IPS DF 6.9 (cell line): ENCODE measurements at places on chromosomes 7 and 10.
A peak's percentile ranks its signal among the peaks of the same experiment; 100 is the strongest.

DNA sequence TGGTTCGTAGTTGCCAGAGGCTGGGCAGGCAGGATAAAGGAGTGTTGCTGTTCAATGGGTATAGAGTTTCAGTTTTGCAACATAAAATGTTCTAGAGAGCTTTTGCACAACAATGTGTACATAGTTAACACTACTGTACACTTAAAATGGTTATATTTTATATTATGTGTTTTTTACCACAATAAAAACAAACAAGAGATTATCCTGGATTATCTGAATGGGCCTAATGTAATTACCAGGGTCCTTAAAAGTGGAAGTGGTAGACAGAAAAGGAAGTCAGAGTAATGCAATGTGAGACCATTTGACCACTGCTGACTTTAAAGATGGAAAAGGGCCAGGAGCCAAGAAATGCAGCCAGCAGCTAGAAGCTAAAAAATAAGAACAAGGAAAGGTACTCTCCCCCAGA is 159.7 kb downstream of the SGMS1 start:
- no peak for DNase-seq

GRCh38 chr7:83934118-83934734 is 260.4 kb downstream of the SEMA3A start:
- no peak for DNase-seq

DNA sequence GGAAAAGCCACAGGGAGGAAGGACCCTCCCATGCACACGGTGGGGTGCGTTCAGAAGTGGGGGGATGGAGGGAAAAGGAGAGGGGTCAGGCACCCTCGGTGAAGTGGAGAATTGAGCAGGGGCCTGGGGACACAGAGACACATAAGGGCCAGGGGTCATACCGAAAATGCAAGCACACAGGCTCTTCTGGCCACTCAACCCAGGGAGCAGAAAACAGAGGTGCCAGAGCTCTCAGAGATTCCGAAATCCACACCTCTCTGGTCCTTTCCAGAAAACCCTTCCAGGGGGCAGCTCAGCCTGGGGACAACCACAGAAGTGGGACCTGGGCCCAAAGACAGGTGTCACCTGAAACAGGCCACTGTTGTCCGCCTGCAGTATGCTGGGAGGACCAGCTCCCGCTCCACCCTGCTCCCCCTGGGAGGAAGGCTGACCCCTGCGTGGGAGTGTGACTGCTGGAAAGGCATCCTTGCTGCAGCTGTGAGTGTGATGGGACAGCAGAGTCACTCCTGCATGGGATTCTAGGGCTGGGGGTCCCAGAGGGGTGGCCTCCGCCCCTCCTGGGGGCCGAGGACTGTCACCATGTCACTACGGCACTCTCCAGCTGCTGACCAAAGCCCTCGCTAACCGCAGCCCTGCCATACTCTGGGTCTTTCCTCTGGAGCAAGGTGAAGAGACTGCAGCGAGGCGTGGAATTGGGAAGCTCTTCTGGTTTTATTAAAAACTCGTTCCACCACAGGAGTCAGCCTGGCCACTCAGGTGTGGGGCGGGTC is 63.1 kb downstream of the TMEM209 start:
- DNase-seq, result no peak

- DNase-seq, result no peak
These were observed 22.4 kb upstream of the GDF10 start for GRCh38 chr10:47277352-47278151.

GRCh38 chr7:3955751-3956696 is 655.0 kb downstream of the SDK1 start:
- DNase-seq, result no peak

- DNase-seq, result no peak
These were observed 14.9 kb downstream of the PFKFB3 start for GRCh38 chr10:6217611-6218010.

GRCh38 chr7:139875821-139876241 is 46.8 kb downstream of the TBXAS1 start:
- DNase-seq, result no peak

DNA sequence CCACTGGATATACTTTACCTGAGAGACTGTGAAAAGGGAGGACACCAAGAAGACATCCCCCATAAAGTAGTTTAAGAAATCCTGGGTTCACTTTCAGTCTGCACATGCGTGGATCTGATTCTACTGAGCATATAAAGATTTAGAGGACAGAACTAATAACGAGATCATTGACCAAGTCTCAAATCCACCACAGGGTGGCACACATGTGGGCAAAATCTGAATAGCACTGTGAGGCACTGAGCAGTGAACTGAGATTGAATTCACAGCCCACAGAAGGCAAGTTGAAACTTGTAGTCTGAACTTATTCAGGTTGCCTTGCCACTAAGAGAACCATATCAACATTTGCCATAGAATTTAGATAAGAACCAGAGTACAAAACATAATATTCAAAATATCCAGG is 818.6 kb downstream of the GRID1 start:
- no peak for DNase-seq

- DNase-seq, result no peak
These were observed 393.7 kb upstream of the MBL2 start for GRCh38 chr10:53166325-53166724.

GRCh38 chr10:34776090-34776690 is 38.9 kb downstream of the PARD3 start:
- no peak for DNase-seq

- DNase-seq, result no peak
These were observed 17.4 kb upstream of the ZNF273 start for GRCh38 chr7:64885520-64886240.

- no peak for DNase-seq
These were observed 33.7 kb downstream of the GRK5 start for GRCh38 chr10:119241066-119241465.

GRCh38 chr7:50151001-50151400 is 58.0 kb upstream of the ZPBP start:
- DNase-seq, result no peak

- no peak for DNase-seq
These were observed 162.3 kb upstream of the PLXDC2 start for GRCh38 chr10:19653931-19654330.

- DNase-seq, result no peak
These were observed 72.0 kb upstream of the CALCR start for GRCh38 chr7:93646538-93646937.

- DNase-seq, result no peak
These were observed 126.3 kb upstream of the CELF2 start for GRCh38 chr10:10891124-10892082.

GRCh38 chr7:112018305-112019030 is 187.7 kb downstream of the DOCK4 start:
- no peak for DNase-seq

GRCh38 chr10:105138358-105138757 is 497.3 kb downstream of the SORCS3 start:
- no peak for DNase-seq

DNA sequence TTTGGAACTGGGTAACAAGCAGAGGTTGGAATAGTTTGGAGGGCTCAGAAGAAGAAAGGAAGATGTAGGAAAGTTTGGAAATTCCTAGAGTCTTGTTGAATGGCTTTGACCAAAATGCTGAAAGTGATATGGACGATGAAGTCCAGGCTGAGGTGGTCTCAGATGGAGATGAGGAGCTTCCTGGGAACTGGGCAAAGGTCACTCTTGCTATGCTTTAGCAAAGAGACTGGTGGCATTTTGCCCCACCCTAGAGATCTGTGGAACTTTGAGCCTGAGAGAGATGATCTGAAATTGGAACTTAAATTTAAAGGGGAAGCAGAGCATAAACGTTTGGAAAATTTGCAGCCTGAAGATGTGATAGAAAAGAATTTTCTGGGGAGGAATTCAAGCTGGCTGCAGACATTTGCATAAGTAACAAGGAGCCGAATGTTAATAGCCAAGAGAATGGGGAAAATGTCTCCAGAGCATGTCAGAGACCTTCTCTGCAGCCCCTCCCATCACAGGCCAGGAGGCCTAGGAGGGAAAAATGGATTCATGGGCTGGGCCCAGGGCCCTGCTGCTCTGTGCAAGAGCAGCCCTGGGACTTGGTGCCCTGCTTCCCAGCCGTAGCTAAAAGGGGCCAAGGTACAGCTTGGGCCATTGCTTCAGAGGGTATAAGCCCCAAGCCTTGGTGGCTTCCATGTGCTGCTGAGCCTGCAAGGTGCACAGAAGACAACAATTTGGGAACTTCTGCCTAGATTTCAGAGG is 3.6 kb downstream of the PDSS1 start:
- no peak for DNase-seq

DNA sequence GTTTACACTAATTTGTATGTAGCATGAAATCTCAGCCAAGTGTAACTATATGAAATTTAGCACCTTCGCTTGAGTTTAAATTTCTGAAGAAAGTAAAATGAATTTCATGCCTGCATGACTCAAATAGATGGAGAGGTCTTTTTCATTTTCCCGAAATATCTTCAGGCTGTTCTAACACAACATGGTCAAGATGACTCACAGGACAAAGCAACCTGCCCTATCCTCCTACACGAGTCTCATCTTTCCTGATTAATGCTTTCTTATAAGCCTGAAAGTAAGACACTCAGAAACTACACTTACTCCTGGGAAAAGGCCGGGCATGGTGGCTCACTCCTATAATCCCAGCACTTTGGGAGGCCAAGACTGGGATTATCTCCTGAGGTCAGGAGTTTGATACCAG is 41.2 kb downstream of the CH25H start:
- DNase-seq, result no peak

- DNase-seq, result no peak
These were observed 127.7 kb downstream of the ELMO1 start for GRCh38 chr7:37320848-37321468.

DNA sequence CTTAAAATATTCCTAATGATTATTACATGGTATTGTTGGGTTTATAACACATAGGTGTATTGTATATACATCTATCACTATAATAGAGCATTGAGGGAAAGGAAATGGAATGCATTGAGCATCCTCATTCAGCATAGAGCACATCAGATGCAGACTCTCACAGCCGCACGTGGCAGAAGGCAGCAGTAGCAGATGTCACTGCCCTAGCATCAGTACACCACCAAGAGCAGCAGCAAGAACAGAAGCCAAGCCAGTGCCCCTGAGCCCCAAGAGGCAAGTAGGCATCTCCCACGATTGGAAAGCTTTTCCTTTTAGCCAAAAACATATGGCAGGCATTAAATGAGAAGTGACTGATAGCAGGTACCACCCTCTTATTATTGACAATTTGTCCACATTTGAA is 510.0 kb downstream of the TNS3 start:
- no peak for DNase-seq

DNA sequence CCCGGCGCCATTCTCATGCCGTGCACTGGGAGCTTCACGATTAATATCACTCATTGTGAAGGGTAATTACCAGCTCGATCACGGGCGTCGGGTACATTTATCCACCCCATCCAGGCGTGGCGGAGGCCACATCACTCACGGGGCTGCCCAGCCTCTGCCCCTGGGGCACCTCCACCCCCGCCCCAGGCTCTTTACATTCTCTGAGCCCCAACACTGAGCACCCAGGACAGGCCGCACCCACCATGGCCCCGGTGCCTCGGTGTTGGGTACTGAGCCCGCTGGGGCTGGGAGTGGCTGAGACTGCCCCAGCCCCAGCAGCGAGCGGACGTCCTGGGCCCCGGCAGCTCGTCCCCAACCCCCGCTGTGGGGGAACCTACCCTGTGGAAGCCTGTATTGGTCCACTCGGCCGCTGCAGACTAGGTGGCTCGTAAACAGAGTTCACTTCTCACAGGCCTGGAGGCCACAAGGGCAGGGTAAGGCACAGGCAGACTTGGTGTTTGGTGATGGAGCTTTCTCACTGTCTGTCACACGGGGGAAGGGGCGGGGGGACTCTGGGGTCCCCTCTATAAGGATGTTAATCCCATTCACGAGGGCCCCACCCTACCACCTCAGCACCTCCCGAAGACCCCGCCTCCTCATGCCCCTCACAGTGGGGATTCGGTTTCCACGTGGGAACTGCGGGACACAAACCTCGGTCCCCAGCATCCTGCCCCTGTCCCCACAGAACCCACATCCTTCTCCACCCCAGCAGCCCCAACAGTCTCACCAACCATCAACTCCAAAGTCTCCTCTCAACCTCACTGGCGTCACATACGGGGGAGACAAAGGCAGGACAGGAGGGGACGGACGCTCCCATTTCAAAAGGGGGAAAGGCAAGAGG is 184.1 kb downstream of the ELFN1 start:
- DNase-seq, result no peak

DNA sequence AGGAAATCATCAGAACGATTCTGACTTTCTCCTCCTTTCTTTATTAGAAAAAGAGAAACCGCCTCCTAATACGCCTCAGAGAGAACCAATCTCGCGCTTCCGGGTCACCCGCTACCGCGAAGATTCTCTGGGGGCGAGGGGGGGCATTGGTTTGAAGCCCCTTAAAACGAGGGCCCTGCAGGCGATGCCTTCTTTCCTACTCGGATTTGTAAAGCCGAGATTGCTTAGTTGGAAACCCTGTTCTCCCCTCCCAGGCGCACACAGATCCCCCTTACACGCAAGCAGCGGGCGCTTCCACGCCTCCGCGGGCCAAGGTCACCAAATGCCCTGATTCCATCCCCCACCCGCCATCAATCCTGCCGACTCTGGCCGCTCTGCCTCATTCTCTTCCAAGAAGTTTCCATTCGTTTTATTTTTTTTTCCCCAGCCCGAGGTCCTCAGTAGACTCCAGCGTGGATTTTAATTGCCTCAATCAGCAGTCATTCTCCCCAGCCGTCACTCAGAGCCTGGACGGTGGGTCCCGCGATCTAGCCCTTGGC is 1.1 kb upstream of the GAD2 start:
- no peak for DNase-seq

DNA sequence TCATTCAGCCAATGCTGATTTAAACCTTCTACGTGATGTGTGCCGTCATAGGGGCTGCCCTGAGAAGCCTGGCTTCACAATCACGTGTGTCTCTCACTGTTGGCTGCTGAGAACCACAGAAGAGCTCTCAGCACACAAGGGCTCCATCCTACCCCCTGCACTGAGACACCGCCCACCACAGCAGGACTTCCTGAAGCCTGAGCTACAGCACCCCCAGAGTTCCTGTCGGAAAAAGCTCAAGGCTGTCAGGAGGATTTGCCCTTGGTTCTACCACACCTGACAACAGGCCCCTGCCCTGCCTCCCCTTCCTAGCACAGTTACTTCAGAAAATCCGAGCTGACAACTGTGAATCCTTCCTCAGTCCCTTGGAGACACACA is 191.9 kb downstream of the MAD1L1 start:
- DNase-seq, result no peak

DNA sequence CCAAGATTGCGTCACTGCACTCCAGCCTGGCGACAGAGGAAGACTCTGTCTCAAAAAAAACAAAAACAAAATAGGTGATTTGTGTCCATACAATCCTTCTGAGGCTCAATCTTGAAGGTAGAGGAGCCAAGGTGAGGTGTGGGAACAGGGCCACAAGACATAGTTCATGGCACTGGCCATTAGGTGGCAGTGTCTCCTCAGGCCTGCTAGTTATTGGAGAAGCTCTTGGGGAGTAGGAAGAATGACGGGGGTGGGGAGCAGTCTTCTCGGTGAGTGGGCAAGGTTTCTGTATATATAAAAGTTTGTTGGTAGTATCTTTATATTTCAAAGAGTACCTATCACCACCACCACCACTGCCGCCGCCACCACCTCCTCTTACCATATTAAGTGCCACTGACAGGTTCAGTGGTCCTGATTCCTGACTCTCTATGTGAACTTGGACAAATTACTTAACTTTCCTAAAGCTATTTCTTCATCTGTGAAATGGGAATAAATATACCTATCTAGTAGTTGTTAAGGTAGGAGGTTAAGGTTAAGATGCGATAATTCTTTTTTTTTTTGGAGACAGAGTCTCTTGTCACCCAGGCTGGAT is 24.0 kb downstream of the CCSER2 start:
- peak; percentile 60 for DNase-seq

GRCh38 chr7:77542895-77543294 is 5.8 kb downstream of the PTPN12 start:
- no peak for DNase-seq

GRCh38 chr7:95421000-95421846 is 13.6 kb downstream of the PON2 start:
- DNase-seq, result no peak
